ENCODE measurements at places on chromosomes 16 and 17.
A peak's percentile ranks its signal among the peaks of the same experiment; 100 is the strongest.

DNA sequence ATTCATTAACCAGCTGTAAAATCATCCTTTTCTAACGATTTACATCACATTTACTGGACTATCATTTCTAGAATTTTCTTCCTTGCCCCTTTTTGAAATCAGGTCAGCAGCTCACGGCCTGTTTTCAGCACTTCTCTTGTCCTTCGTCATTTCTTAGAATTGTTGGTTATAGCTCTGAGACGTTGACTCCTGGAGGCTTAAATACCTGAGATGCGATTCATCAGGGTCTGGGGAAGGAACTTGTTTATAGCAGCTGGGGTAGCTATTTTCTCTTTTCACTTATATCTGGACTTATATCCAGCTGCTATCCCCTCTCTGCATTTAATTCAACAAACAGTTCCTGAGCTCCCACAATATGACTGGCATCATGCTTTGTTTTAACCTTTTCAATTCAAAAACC is 338.7 kb upstream of the TNRC6C start:
- DNase-seq: no peak

GRCh38 chr16:51540259-51540658 is 389.2 kb upstream of the SALL1 start:
- DNase-seq: no peak

GRCh38 chr17:21278450-21279197 is 5.9 kb upstream of the MAP2K3 start:
- peak; percentile 49 for DNase-seq

DNA sequence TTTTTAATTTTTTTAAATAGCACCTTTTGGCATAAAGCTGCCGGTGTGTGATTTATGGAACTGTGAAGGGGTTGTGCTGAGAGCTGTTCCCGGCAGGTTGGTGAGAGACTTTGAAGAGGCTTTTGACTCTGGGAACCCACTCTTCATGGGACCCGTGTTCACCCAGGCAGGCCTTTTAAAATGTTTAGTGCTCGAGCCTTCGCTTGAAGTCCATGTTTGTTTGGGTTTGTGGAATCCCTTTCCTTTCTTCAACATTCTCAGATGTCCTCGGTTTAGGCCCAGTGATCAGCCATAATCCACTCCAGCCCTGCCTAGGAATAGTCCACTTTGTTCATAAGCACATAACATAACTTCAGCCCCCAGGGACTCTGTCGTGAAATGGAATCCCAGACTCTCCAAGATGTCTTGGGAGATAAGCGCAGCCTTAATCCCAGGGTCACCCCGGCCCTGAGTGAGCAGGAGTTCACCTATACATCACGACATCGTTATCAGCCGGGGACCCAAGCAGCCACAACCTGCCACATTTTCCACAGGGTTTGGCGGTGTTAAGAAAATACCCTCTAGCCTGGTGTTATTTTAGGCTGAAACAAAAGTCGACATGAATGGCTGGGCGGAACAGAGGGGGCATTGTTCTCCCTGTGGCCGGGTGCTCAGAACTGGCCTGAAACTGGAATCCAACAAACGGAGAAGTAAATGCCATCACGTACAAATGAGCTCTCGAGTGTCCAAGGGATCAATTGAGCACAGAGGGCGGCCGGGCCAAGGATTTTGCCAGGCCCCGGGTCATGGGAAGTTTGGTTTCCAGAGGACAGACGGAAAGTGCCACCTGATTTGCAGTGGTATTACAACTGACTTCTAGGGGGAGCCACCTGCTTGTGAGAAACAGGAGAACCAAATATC is 145.7 kb upstream of the IRX3 start:
- no peak for DNase-seq

DNA sequence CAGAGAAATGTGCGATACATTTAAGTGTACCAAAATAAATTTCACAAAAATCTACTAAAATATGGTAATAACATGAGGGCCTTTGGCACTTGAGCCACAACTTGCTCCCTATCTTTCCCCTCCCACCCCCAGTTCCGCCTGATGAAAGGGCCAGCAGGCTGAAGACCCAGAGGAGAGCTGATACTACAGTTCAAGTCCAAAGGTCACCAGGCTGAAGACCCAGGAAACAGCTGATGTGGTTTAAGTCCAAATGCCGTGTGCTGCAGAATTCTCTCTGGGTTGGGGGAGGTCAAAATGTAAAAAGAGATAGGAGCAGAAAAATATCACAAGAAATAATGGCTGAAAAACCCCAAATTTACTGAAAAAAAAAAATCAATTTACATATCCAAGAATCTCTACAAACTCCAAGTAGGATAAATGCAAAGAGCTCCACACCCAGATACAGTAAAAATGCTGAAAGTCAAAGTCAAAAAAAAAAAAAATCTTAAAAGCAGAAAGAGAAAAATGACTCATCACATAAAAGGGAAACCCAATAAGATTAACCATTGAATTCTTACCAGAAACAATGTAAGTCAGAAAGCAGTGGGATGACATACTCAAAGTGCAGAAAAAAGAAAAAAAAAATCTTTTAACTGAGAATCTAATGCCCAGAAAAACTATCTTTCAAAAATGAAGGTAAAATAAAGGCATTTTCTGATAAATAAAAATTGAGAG is 452.1 kb upstream of the ASIC2 start:
- DNase-seq: no peak

- DNase-seq: no peak
Measured at GRCh38 chr16:63467513-63467912, 1431.3 kb upstream of the CDH8 start.

DNA sequence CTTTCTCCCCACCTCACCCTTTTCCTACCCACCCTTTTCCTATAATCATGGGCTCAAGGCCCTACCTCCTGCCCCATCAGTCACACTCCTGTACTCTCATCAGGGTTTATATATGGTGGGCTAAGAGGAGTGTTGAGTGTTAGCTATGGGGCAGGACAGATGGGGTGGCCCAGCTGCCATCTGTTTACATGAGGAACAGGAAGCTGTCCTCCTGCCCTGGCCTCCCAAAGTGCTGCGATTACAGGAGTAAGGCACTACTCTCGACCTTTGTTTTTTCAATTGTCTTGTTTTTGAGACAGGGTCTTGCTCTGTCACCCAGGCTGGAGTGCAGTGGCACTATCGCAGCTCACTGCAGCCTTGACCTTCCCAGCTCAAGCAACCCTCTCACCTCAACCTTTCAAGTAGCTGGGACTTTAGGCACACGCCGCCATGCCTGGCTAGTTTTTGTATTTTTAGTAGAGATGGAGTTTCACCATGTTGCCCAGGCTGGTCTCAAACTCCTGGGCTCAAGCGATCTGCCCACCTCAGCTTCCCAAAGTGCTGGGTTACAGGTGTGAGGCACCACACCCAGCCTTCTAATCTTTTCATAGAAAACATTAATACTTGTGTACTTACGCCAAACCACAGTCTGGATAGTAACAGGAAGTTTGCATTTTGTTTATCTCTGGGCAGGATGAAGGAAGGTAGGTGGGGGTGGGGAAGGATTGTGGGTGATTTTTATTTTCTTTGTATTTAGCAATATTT is 1.6 kb downstream of the TRADD start:
- peak; percentile 25 for DNase-seq

- DNase-seq: no peak
Measured at GRCh38 chr16:72909196-72909595, 138.7 kb downstream of the ZFHX3 start.

GRCh38 chr17:73211745-73212144 is 18.9 kb downstream of the COG1 start:
- peak; percentile 71 for DNase-seq

GRCh38 chr16:11557801-11558200 is 28.9 kb downstream of the LITAF start:
- DNase-seq: no peak

- DNase-seq: no peak
Measured at GRCh38 chr17:43787728-43788127, 7.5 kb downstream of the CFAP97D1 start.

- no peak for DNase-seq
Measured at GRCh38 chr17:77602883-77603640, 355.4 kb upstream of the TNRC6C start.

DNA sequence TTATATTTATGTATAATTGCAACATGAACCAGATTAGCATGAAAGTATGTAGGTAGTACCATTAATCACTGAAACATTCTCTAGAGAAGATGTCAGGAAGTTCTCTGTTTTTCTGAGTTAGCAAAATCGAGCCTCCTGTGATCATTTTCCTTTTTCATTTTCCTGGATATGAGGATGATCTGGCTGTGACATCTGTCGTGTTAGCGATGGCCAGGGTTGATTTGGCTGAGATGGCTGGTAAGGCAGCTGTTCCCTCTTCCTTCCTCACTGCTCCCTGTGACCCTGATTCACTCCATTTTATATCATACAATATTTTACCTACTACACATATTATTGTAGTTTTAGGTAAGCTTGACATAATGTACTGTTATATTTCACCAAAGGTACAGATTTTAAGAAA is 10.3 kb downstream of the CNTNAP4 start:
- DNase-seq: no peak

DNA sequence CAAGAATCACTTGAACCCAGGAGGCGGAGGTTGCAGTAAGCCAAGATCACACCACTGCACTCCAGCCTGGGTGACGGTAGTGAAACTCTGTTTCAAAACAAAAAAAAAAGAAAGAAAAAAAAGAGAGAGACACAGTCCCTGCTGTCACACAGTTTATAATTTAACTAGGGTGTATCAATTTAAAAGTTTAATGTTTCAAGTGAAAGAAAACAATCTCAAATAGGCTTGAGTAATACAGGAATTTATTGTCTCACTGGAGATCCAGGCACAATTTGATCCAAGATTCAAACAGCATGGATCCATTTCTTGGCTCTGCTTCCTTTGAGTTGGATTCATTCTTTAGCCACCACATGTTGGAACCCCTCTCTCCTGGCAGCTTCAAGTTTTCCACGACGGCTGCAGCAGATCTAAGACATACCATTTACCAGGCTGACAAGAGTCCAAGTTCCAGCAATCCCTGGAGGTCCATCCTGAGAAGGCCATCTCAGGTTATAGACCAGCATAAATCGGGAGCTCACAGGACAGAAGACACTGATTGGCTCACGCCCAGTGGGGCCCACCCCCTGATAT is 97.5 kb downstream of the YPEL2 start:
- DNase-seq: no peak

DNA sequence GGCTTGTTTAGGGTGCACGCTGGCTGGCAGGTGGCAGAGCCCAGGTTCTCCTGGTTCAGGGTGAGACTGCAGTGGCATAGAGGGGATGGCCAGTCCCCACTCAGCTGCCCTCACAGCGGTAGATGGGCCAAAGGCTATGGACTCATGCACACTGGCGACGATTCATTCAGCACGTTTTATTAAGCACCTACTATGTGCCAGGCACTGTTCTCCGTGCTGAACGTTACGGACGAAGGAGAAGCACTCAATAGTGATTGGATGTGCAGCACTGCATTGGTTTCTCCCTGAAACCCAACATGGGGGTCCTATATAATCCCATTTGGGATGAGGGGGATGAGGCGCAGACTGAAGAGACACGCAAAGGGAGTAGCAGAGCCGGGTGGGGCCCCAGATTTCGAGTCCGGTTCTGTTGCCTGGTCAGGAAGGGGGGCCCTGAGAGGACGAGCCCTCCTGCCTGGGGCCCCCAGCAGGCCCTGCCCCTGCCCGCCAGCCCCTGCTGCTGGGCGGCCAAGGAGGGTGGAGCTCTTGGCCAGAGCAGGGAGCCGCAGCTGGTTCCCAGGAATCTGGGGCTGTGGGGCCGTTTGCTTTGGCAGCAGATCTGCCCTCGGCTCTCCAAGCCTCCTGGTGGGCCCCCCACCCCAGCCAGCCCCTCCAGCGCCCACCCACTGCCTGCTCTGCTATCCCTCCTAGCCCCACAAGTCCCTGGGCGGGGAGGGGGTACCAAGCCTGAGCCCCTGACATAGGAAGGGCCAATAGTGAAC is 8.8 kb downstream of the GLIS2 start:
- no peak for DNase-seq

DNA sequence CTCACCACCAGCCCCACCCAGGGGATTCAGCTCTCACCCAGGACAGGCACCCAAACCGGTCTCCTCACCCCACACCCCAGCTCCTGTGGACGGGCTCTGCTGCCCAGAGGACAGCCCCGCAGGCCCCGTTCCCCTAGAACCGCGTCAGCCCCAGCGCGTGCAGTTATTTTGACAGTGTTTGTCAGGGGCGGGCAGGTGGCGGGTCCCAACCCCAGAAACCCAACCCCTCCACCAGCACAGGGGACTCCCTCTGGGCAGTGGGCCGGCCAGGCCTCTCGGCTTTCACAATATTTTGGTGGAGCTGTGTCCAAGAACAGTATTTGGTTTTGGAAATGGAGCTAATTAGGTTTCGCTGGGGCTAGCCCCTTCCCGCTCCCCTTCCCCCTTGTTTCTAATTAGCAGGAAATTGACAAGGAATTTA is 44.8 kb downstream of the BAHCC1 start:
- no peak for DNase-seq

GRCh38 chr17:73835605-73836004 is 191.4 kb upstream of the SDK2 start:
- DNase-seq: no peak

DNA sequence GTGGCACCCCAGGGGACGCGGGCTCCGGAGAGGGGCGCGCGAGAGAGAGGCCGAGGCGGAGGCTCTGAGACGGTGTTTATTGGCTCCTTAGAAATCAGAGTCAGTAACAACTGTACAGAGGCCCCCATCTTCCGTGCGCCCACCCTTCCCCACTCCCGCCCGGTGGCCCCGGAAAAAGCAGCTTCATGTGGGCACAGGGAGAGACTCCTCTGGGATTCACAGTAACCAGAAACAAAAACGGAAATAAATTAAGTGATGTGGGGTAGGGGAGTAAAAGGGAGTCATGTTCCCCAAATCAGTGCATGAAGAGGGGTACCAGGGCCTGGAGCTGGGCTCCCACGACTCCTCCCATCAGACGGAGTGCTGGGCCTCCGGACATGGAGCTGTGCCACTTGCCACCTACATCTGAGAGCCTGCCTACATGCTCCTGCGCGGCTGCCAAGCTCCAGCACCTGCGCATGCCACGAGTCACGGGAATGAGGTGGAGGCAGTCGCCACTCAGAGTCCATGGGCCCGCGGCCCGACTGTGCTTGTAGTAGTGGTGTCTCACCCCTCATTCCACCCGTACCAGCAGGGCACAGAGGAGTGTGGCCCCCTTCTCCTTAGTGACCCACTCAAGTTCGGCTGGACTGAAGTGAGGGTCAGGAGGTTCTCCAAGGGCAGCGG is 543 bp upstream of the GPS2 start:
- DNase-seq: no peak

DNA sequence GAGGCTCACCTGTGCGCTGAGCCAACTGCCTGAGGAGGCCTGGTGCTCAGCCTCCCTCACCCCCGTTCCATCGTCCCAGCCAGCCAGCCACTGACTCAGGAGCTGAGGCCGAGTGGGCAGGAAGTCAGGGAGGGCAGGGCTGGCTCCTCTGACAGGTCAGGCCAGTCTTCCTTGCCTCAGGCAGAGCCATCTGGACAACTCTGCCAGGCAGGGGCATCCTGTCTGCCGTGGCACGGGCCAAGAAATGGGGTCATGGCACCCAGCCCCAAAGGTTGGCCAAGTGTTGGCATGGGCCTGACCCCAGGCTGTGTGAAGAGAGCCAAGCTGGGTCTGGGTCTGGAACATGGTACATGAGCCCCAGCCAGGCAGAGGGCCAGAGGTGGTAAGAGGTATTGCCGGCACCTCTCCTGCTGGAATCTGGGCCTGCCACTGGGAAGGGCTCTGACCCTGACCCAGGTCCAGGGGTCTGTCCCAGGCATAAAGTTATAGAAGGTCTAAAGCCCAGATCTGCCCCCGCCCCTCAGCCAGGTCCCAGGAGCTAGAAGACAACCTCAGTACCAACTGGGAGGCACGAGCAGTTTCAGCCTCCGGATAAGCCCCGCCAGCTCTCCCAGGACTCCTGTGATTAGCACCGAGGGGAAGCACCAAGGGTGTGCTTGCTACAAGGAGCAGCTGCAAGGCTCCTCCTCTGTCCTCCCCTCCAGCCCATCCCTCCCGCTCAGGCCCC is 2.5 kb upstream of the VASN start:
- no peak for DNase-seq

Data from CD4-positive, alpha-beta T cell treated with Interferon gamma for 1 hour (primary cell).